ENCODE measurements at places on chromosomes 7 and 10.

GRCh38 chr7:135377171-135377570 is 132.7 kb downstream of the CNOT4 start:
- no peak for ATAC-seq

- no peak for ATAC-seq
Measured at GRCh38 chr10:81576336-81576735, 298.7 kb upstream of the NRG3 start.

GRCh38 chr7:138249975-138250374 is 173.7 kb downstream of the AKR1D1 start:
- no peak for ATAC-seq

DNA sequence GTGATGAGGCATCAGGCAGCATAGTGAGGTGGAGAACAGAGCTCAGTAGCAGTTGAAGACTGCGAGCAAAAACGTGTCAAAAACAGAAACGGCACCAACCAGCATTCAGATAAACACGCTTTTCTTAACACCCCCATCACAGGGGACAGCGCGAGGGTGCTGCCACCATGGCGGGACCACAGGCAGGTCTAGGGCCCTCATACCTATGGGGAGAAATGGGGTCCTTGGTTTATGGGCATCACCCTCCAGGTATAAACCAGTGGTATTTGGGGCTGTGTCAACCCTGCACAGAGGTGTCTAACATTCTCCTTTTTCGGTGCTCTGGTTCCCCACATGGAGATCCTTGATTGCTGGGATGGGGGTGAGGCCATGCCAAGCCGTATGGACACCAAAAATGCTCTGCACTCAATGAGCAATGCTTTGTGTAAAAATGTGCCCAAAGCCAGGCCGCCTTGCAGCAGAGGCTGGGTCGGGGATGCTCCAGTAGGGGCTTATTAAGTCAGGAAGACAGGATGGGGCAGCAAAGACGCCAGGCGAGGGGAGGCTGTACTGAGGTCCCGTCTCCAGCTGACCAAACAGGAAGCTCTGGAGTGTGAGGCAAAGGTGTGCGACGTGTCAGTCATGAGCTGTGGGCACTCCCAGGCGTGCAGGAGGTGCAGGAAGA is 191.5 kb downstream of the WDR37 start:
- ATAC-seq: no peak

DNA sequence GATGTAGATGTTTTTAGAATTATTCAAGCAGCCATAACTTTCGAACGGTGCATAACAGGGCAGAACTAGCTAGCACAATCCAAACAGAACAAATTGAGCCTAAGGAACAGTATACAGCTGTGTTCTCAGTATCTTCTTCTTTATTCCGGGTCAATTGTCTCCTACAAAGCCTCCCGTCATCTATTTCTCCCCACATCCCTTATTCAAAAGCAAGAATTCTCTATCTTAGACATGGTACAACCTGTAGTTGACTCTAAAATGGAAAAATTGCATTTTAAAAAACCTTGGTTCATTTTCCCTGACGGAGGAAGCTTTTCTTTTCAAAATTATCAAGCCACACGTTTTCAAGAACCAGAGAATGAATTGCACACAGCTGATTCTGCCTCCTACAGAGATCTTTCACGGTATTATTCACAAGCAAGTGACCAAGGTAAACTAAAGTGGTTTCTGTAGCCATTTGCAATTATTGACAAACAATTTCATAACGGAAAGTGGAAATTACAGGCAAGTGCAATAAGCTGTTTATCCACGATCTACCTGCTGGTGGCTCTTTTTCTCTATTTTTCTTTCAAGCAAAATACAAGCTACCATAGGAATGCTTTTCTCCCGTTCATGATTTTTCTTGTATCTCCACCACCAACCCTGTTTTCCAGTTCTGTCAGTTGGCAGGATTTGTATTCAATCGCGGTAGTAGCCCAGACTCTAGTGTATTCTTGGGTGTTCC is 2.3 kb downstream of the GRM8 start:
- ATAC-seq: no peak

GRCh38 chr10:5971315-5971832 is 6.0 kb downstream of the IL15RA start:
- peak; percentile 85 for ATAC-seq

GRCh38 chr7:4134204-4134603 is 547.9 kb upstream of the FOXK1 start:
- ATAC-seq: no peak

DNA sequence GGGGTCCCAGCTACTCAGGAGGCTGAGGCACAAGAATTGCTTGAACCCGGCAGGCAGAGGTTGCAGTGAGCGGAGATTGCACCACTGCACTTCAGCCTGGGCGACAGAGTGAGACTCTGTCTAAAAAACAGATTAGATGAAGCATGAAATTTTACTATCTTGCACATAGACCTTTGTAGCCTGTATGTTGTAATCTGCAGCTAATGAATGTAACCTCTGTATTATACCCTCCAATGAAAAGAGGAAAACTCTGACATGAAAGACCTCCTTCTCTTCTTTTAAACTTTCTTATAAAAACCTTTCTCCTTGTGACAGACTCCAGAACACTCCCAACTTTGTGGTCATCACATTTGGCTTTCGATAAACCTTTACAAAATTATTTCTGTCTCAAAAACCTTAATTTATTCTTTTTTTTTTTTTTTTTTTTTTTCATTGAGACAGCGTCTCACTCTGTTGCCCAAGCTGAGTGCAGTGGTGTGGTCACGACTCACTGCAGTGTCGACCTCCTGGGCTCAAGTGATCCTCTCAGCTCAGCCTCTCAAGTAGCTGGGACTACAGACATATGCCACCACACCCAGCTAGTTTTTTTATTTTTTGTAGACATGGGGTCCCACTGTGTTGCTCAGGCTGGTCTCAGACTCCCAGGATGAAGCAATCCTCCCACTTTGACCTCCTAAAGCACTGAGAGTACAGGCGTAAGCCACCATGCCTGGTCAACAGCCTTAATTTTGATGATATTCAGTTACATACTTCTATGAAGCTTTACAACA is 97.4 kb downstream of the SVOPL start:
- no peak for ATAC-seq

GRCh38 chr7:133688483-133689239 is 435.8 kb downstream of the EXOC4 start:
- ATAC-seq: peak; percentile 82

DNA sequence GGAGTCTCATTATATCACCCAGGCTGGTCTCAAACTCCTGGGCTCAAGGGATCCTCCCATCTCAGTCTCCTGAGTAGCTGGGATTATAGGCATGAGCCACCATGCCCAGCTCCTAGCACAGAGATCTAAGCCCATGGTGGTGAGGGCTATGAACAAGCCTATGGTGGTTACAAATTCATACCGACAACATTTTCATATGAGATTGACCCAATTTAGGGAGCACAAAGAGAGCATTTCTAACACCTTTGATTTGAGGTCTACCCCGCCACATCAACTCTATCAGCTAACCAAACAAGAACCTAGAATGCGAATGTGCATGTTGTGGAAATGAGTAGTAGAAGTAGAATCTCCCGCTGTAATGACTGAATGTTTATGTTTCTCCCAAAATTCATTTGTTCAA is 14.2 kb upstream of the PRF1 start:
- no peak for ATAC-seq

- ATAC-seq: no peak
Measured at GRCh38 chr7:25358926-25359325, 130.6 kb upstream of the NPVF start.

DNA sequence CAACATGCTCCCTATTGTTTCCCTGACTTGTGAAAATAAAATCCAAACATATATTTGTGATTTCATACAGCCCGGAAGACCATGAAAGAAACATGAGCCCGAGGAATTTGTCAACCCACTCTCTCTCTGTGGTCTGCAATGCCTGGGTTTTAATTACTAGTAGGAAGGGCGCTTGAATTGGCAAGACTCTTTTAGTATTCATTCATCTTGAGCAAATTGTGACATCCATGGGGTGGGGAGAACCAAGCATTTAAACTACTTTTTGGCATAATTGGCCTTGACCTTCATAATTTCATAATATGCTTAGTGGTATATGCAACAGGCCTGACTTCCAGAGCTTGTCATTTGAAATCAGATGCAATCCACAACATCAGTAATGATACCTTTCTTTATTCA is 142.4 kb upstream of the BMPER start:
- ATAC-seq: no peak
